ENCODE measurements at places on chromosomes 7 and 10. TPM values are rescaled to one million over a fixed set of nuclear protein-coding genes. Genes with fewer than 3 reads are reported as not detected.

Gene WNT16
- 3.8 TPM for total RNA-seq

Gene ELN
- total RNA-seq: 2.1 TPM

Gene TSPAN12
- total RNA-seq: 1.5 TPM

Gene FRAT1
- 2.8 TPM for total RNA-seq

Gene GSAP
- total RNA-seq: 10.3 TPM

Gene NOS3
- total RNA-seq: 0.50 TPM

Gene CRYGN
- 0.50 TPM for total RNA-seq

Gene SYNPO2L
- under 0.01 TPM for total RNA-seq

Gene HHEX
- 3.5 TPM for total RNA-seq

Gene ASB13
- total RNA-seq: 15.4 TPM

Gene CHRM2
- total RNA-seq: 7.9 TPM

Gene PBLD
- total RNA-seq: 2.8 TPM

Gene OR2A5
- total RNA-seq: not detected

Gene AKR1C8
- not detected for total RNA-seq

Gene HTR5A
- not detected for total RNA-seq

Gene IL6
- total RNA-seq: 22.1 TPM

Gene MCM10
- 0.83 TPM for total RNA-seq

All from fibroblast of lung (primary cell).